Right cardiac atrium (tissue), 5 donors: ENCODE measurements at places on chromosomes 13 and 19. TPM values are rescaled to one million over a fixed set of nuclear protein-coding genes. Genes with fewer than 3 reads are reported as not detected.

The RXFP2 gene
- total RNA-seq: not detected

The PGLYRP2 gene
- total RNA-seq: not detected

The ZNF730 gene
- 0.39 TPM for total RNA-seq

The OSCAR gene
- 0.72 TPM for total RNA-seq

The LRRC63 gene
- not detected for total RNA-seq

The COMP gene
- total RNA-seq: 1.5 TPM

The SYNE4 gene
- total RNA-seq: not detected

The HOMER3 gene
- 14.9 TPM for total RNA-seq
